Pulmonary artery endothelial cell (primary cell): ENCODE measurements at places on chromosomes 6 and 20. TPM values are rescaled to one million over a fixed set of nuclear protein-coding genes. Genes with fewer than 3 reads are reported as not detected.

DNA sequence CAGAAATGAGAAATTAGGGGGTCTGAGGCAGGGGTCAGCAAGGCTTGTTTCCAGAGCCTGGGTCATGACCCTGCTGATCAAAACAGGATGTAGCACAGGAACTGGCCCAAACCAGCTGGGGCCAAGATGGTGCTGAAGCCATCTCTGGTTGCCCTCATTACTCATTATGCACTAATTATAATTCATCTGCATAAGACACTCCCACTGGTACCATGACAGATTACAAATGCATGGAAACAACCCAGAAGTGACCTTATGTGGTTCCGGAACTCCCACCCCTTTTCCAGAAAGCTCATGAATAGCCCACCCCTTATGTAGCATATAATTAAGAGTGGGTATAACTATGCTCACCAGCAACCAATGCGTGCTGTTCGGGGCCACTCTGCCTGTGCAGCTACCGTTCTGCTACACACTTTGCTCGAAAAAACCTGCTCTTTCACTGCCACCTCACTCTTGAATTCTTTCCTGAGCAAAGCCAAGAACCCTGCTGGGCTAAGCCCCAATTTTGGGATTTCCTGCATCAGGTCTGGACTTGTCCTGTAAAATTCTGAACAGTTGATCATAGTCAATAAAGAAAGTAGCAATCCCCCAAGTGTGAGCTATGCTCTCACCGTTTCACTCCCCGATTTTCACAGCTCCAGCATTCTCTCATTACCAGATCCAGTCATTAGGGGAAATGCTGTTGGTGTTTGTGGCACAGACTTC, 122.3 kb downstream of the WDR27 start:
- no peak for DNase-seq

The AVP gene
- total RNA-seq = not detected in 2 replicates

The SPAG4 gene
- total RNA-seq = 6.7 and 13.7 TPM in 2 replicates

The SSTR4 gene
- not detected in 2 replicates for total RNA-seq

GRCh38 chr6:24821860-24822444, 23.2 kb upstream of the ARMH2 start:
- no peak for DNase-seq

The DEF6 gene
- total RNA-seq = 0.25 and 0.26 TPM in 2 replicates

GRCh38 chr6:16618962-16619361, 142.3 kb downstream of the ATXN1 start:
- no peak for DNase-seq

The PRSS16 gene
- not detected in 2 replicates for total RNA-seq

DNA sequence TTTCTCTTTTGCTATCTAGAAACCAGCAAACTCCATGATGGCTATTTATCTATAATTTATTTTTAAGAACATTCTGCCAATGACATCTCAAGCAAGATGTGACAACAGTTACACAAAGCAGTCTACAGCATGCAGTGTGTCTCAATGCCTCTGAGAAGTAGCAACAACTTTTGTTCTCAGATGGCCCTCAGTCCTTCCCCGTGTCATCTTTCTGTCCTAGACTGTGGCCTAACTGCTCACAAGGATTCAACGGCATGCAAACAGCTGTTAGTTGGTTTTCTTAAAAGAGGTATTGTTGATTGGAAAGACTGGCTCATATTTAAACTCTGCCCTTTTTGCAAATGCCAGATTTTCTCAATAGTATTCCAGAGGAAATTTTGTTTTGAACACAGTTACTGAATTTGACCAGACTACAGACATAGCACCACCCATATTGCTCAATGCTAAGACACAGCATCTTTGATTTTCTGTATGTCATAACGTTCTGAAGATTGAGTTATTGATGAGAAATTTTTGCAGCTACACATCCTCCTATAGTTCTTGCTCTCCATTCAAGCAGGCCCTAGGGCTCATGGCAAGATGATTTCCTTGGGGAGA, 26.1 kb upstream of the F13A1 start:
- no peak for DNase-seq

The NRSN1 gene
- total RNA-seq = not detected in 2 replicates

GRCh38 chr6:79421707-79422484, 115.3 kb downstream of the LCA5 start:
- peak; percentile 94 for DNase-seq

- no peak for DNase-seq
Measured at GRCh38 chr6:149891259-149891658, 6.7 kb downstream of the RAET1E start.

DNA sequence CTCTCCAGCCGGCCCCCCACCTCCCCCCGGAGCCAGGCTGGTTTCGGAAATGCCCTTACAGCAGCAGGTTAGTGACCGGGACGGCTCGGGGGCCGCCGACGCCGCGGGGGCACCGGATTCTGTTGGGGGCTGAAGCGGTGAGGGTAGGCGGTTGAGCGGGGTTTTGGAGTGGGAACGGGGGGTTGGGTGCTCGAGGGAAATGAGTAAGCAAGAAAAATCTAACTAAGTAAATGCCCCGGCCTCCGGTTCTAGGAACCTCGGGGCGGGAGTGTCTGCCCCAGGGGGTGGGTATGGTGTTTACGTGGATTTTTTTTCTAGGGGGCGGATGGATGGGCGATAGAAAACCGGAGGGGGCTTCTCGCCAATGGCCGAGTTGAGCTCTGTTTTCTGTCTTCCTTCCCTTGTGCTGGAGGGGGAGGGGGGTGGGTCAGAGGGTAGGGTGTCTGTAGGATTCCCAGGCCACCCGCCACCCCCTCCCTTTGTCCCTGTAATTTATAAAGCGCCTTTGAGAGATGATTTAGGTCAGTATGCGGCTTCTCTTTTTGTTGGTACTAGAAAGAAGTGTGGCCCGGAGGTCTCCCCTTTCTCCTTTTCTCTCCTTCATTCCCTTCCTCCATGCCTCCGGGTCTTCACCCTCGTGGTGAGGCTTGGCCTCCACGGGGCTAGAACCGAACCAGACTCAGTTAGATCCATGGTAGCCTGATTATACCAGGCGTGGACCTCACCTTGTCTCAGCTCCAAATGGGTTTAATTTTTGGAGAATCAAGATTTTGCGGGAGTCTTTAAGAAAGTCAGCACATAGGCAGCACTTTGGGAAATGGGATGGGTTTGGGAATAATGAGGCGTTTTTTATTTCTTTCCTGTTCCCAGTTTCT, 2.3 kb downstream of the E2F3 start:
- peak; percentile 75 for DNase-seq

DNA sequence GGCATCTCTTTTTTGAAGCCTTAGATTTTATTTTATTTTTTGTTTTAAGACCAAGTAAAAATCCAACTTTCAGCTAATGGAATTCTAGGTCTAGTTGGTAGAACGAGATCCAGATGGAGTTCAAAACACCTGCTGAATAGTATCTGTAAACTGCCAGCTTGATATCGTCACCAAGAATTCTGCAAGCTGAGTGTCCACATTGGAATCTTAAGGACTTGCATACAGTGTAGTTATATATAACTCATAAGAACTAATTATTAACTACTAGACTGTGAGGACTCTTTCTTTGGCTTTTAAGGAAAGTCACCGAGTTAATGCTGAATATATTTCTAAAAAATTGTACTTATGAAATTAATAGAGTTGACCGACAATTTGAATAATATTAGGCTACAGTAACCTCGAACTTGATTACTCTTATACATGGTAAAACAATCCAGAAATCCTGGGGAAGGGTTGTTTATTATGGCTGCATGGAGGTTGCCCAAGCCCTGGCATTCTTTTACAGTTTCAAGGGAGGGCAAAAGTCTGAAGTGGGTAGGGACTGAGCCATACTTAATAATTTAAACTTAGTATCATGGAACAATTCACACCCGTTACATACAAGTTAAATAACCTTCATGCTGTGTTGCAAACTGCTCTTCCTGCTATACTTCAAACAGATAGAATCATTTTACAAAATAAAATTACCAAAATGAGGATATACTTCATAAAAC, 553.9 kb downstream of the PTPRT start:
- DNase-seq = no peak

The HDGFL1 gene
- total RNA-seq = not detected in 2 replicates

DNA sequence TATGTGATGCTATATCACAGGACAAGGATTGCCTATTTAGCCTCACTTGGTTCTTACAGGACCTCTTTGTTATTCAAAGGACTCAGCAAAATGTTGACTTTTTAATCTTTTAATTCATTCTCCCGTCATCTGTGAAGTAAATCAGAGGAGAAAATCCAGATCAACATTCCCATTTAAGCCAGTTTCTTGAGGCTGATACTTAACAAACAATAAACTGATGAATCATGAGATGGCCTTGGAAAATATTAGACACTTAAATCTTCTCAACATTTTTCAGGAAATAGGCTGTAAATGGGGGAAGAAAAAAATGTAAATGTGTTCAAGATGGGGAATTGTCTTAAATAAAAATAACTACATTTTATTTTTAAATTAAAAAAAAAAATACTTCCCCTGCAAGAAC, 55.9 kb upstream of the UBR2 start:
- DNase-seq = no peak

- DNase-seq = peak; percentile 100
Measured at GRCh38 chr6:11609324-11610071, 71.9 kb downstream of the TMEM170B start.

- no peak for DNase-seq
Measured at GRCh38 chr6:142725024-142725770, 219.8 kb downstream of the HIVEP2 start.

The TFAP2A gene
- 0.78 and 2.1 TPM in 2 replicates for total RNA-seq

The PDSS2 gene
- 7.3 and 9.4 TPM in 2 replicates for total RNA-seq

The TBX18 gene
- 25.9 and 26.8 TPM in 2 replicates for total RNA-seq

The ZBTB9 gene
- total RNA-seq = 6.1 and 6.7 TPM in 2 replicates

The FAM217A gene
- total RNA-seq = not detected in 2 replicates

DNA sequence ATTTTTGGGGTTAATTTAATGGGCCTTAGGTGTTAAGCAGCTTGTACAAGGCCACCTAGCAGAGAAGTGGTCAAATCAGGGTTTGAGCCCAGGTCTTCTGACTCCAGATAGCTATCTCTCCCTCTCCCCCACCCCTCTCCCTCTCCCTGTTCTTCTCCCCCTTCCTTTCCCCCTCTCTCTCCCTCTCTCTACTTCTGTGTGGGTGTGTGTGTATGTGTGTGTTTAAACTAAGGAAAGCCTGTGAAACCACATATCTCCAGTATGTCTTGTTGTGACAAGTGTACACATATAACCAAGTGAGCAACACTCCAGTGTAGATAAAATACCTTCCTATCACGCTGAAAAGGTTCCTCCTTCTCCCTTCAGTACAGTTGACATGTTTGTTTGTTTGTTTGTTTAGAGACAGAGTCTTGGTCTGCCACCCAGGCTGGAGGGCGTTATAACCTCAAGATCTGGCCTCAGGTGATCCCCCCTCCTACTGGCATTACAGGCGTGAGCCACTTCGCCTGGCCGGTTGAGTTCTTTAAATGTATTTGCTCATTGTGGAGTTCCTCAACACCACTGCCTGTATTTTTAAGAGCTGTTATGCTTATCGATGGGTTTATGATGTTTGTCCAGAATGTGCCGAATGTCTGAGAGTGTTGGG, 140.4 kb downstream of the JARID2 start:
- no peak for DNase-seq

- DNase-seq = no peak
Measured at GRCh38 chr6:163554663-163555062, 140.1 kb downstream of the QKI start.

DNA sequence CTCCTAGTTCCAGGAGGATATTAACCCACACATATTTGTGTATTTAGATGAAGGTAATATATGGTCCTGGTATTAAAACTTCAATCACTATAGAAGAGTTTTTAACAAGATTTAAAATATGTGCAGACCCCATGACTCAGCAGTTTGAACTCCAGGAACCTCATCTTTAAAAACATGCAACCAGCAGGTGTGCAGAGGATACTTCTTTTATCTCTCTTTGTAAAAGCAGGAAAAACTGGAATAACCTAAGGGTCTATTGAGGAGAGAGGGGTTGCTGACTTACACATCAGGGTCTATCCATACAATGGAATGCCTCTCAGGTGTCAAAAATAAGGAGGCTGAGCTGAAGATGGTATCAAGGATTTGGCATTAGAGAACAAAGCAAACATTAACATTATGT, 36.9 kb upstream of the TFAP2C start:
- DNase-seq = no peak

GRCh38 chr6:32968867-32969684, 682 bp downstream of the BRD2 start:
- DNase-seq = no peak

DNA sequence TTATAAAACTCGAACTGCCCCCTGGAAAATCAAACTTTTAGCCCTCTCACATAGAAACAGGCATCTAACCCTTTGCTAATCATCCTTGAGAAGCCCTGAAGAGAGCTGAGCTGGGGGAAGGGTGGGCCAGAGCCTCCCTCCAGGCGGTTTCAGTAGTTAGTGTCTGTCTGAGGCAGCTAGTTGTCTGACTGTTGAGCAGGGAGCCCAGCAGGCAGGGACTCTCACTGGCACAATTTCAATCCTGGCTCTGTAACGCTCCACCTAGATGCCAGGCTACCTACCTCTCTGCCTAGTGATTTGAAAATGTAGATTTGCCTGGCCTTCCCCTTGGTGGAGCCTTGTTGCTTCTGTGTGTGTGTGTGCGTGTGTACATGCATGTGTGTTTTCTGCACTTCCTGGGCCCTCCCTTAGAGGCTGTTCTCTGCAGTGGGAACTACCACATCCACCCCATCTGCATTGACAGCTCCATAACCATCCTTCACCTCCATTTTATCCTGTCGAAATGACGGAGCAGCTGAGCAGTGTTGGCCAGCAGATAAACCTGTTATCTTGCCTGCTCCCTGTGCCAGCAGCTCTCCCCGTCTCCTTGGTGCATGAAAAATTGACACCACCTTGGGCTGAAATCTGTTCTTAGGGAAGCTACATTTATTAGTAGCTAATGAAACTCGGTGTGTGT, 69.6 kb upstream of the VSTM2L start:
- no peak for DNase-seq

GRCh38 chr6:108174371-108175175, 8.8 kb downstream of the NR2E1 start:
- no peak for DNase-seq

GRCh38 chr6:27374824-27375612, 13.5 kb upstream of the ZNF391 start:
- no peak for DNase-seq

GRCh38 chr6:121823437-121823851, 388.0 kb downstream of the GJA1 start:
- DNase-seq = no peak

- DNase-seq = peak; percentile 59
Measured at GRCh38 chr6:53326372-53327016, 22.3 kb downstream of the ELOVL5 start.

DNA sequence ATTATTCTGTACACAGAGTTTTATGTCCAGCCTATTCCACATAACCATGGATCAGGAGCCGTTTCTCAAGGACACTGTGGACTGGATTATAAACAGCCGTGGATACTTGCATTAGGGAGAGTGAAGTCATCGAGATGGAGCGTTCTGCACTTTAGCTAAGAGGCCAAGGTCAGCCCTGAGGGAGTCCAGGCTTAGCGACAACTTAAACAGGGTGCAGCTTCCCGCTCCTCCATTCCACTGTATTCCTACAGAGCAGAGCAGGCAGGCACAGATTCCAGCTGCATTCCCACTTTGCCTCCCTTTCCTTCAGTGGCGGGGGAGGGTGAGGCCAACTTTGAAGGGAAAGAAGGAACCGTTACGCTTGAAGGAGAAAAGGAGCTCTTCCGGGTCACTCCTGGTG, 59.5 kb downstream of the RAMACL start:
- no peak for DNase-seq

- no peak for DNase-seq
Measured at GRCh38 chr6:111195656-111196055, 108.4 kb downstream of the SLC16A10 start.

- no peak for DNase-seq
Measured at GRCh38 chr6:14231501-14232280, 114.1 kb downstream of the CD83 start.

- no peak for DNase-seq
Measured at GRCh38 chr6:160035693-160036330, 66.9 kb downstream of the IGF2R start.

The C20orf141 gene
- not detected in 2 replicates for total RNA-seq
